Non-pigmented ciliary epithelial cell (primary cell): ENCODE measurements at places on chromosomes 2 and 18.
A peak's percentile ranks its signal among the peaks of the same experiment; 100 is the strongest.

DNA sequence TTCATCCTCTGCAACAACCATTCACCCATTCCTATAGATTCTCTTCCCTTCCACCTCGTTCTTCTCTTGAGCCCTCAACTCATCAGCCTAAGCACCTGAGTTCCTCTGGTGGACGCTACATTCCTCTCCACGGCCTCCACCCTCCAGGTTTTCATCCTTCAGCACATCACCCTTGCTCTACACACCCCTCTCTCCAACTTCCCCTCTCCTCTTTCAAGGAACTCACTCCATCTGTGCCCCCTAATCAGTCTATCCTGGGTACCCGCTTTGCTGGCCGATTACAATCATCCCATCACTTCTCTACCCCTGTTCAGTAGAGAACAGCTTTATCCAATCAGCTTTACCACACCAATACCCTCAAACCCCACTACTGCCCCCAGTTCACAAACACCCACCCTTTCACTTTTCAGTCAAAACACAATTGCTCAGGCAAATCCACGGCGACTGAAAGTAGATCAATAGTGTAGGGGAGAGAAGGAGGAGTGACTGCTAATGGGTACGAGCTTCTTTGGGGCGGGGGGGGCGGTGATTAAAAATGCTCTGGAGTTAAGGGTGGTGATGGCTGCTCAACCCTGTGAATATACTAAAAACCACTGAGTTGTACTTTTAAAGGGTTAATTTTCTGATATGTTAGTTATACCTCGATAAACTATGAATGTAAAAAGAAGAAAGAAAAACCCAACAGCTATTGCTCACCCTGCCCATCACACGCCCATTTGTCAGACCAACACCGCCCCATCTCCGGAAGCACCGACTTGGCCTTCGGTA lies 857 bp downstream of the DYM start:
- no peak for DNase-seq

- no peak for DNase-seq
Measured at GRCh38 chr2:63047321-63048279, 3.0 kb upstream of the OTX1 start.

- DNase-seq: no peak
Measured at GRCh38 chr2:105787376-105788318, 42.9 kb downstream of the NCK2 start.

DNA sequence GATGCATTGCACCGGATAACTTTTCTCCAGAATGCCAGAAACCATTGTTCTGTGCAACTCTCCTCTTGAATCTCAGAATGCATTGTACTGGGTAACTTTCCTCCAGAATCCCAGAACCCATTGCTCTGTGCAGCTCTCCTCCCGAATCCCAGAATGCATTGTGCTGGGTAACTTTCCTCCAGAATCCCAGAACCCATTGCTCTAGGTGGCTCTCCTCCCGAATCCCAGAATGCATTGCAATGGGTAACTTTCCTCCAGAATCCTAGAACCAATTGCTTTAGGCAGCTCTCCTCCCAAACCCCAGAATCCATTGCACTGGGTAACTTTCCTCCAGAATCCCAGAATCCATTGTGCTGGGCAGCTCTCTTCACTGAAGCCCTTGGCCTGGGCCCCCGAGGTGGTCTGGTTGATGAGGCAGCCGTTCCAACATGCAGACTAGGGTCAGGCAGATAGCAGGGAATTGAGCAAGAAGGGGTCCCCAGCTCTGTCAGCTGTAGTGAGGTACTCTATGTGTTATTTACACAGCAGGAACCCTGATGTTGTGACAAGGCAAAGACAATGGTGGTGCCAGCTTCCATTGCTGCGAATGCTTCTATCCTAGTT lies 9.4 kb downstream of the FOSL2 start:
- no peak for DNase-seq

GRCh38 chr2:7673853-7674252 lies 756.6 kb downstream of the RNF144A start:
- DNase-seq: no peak

DNA sequence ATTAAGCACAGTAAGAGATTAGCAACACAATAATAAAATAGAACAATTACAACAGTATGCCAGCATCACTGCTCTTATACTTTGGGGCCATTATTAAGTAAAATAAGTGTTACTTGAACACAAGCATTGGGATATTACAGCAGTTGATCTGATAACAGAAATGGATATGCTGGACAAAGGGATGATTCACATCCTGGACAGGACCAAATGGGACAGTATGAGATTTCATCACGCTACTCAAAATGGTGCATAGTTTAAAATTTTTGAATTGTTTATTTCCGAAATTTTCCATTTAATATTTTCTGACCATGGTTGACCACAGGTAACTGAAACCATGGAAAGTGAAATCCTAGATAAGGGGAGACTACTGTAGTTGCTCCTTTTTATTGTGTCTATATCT lies 138.2 kb downstream of the UBR3 start:
- DNase-seq: no peak

DNA sequence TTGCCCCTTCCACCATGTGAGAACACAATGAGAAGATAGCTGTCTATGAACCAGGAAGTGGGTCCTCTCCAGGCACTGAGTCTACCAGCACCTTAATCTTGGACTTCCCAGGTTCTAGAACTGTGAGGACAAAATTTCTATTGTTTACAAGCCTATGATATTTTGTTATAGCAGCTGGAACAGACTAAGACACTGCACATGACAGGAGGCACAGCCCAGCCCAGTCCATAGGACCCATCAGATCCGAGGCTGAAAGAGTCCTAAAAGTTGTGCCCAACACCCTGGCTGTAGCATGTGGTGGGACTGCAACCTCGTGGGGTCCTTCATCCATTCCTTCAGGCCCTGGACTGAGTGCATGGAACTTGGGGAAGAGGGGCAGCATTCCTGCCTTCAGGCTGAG lies 48.4 kb upstream of the YWHAQ start:
- no peak for DNase-seq

DNA sequence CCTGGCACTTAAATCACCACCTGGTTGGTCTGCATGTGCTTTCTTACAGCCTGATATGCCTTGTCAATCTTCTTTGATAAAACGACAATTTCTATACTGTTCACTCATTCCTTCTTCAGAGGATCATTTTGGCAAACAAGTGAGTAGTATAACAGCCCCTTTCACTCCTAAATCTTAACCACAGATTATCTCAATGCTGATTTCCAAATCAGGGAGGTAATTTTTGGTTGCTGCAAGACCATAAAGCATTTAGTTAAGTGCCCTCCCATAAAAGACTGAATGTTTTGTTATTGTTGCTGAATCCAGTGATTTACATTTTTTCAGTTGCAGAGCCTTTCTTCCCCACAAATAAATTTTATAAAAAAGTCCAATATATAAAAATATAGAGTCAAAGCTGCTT lies 129.2 kb upstream of the CYP26B1 start:
- no peak for DNase-seq

- no peak for DNase-seq
Measured at GRCh38 chr18:3279201-3280185, 17.6 kb downstream of the MYL12B start.

DNA sequence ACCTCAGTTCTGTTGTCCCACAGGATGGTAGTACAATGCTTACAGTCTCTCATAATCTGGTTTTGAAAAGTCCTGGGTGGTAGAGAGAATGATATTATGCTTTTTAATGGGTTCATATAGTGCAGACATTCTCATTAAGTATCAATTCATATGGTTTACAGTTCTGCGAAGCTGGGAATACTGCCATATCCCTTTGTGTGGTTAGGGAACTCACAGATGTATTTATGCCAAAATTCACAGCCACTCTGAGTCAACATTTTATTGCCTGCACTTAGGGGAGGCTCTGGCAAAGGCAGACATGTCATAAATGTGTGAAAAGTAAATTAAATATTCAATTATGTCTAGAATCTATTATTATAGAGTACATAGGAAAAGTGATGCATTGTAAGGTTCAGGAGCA lies 808.2 kb downstream of the SUCLG1 start:
- DNase-seq: no peak

DNA sequence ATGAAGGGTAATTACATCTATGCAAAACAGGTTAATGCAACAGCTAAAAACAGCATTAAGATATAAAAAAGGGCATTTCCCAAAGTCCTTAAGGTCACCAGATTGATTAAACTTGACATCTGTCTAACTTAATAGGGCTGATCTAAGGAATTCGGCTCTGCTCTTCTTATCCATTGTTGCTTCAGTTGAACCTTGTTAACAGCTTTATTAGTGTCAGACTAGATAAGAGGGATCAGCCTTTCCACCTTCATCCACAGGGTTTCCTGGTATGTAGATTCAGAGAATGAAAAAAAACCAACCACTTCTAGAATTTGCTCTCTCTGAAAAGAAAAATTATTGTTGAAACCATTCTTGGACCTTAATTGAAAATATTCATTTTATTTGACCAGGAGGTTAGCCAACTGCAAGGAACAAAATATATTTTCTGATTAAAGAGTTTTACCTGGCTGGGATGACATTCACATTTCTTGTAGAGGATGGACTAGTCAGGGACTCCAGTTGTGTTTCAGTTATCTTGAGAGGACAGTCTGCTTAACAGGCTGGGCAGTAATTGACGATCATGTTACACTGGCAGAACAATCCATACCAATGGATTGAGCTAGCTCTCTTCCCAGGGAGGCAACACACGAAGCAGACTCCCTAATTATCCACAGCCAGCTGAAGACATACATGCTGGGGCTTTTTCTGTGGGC lies 357.4 kb upstream of the ACVR2A start:
- DNase-seq: no peak

DNA sequence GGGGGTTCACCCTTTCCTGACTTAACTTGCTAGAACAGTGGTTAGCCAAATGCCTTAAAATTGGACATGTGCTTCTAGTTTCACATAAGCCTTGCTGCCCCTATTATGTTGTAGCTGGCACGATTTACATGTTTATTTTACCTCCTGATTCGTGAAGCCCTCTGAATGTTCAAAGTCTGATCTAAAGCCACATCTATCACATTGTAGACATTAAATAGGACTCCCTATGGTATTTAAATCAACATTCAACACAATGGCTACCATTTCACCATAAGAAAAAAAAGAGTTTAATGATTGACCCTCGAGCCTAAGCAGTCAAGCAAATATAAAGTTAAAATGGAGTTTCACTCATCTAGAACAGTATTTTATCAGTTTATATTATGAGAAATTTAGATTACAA lies 151.5 kb downstream of the GULP1 start:
- no peak for DNase-seq

- DNase-seq: peak; percentile 50
Measured at GRCh38 chr18:67599277-67599676, 82.8 kb upstream of the DSEL start.

DNA sequence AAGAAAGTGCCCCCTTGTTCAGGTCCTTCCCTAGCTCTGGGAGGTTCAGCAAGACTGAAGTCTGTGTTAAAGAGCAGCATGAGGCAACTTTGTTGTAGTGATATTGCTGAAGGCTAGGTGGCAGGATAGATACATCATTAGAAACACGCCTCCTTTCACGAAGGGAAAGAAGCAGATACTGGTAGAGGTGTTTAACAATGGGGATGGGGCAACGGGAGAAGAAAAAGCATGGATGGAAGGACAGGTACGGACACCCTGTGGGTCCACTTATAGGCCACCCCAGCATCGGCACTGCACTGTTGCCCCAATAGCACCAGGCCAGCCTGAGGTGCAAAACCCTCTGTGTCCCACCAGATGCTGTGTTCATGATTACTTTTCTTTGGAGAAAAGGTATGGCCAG lies 3.5 kb upstream of the IGFBP5 start:
- DNase-seq: no peak

GRCh38 chr2:217897091-217897715 lies 105.6 kb downstream of the TNS1 start:
- DNase-seq: no peak

- no peak for DNase-seq
Measured at GRCh38 chr2:217740178-217740577, 262.6 kb downstream of the TNS1 start.

DNA sequence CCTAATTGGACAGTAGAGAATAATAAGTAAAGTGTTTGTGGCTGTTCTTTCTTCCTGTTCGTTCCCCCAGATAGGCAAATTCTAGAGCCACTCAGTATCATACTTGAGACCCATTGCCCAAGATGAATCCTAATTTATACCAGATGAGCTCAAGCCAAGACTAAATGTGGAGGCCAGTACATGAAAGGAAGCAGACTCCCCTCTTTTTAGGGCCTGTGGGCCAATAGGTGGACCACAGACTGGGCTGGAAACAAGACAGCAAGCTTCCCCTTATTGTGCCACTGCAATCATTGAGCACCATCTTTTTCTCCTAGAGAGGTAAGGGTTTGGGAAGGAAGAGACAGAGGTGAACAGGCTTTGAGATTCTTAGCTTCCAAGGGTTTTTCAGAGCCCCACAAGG lies 141.9 kb downstream of the MGAT5 start:
- no peak for DNase-seq

GRCh38 chr2:231581328-231581727 lies 11.3 kb upstream of the TEX44 start:
- no peak for DNase-seq

GRCh38 chr2:170943596-170943995 lies 14.5 kb downstream of the GORASP2 start:
- DNase-seq: no peak

DNA sequence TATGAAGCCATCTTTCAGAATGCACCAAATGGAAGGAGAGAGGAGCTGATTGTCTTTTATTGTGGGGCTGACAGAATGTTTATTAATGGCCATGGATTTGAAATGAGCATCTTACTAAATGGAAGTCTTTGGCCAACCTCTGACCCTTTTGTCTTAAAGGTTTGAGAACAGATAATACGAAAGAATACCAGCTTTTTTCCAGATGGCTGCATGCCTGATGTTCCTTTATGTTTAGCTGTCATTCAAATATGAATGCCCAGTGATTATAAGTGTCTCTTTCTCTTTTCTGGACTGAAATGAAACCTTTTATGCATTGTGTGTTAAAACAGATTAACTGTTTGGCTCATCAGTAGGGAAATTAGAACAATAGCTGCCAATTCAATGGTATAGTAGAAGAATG lies 46.0 kb downstream of the PARD3B start:
- DNase-seq: no peak

DNA sequence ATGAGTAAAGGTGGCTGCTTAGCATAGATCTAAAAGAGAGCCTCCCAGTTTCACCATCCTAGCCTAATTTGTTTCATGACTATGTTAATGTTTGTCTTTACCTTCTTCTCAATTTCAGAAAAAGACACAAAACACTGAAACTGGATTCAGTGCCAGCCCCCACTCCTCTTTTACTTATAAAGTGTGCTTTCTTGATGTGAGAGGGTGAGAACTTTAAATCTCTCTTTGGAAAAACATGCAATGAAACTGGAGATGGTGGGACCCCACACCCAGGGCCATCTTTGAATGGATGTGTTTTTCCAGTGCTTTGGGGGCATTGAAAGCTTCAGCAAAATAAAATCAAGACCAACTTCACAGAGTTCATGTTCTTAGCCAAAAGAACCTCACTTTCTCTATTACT lies 185.9 kb downstream of the CYRIA start:
- DNase-seq: no peak

GRCh38 chr18:37572736-37573135 lies 7.1 kb upstream of the CELF4 start:
- no peak for DNase-seq

- no peak for DNase-seq
Measured at GRCh38 chr2:232022718-232023117, 61.2 kb downstream of the DIS3L2 start.
